Endothelial cell of umbilical vein (primary cell): ENCODE measurements at places on chromosomes 12 and 14. TPM values are rescaled to one million over a fixed set of nuclear protein-coding genes. Genes with fewer than 3 reads are reported as not detected.

The DBX2 gene
- not detected in 2 replicates for total RNA-seq

DNA sequence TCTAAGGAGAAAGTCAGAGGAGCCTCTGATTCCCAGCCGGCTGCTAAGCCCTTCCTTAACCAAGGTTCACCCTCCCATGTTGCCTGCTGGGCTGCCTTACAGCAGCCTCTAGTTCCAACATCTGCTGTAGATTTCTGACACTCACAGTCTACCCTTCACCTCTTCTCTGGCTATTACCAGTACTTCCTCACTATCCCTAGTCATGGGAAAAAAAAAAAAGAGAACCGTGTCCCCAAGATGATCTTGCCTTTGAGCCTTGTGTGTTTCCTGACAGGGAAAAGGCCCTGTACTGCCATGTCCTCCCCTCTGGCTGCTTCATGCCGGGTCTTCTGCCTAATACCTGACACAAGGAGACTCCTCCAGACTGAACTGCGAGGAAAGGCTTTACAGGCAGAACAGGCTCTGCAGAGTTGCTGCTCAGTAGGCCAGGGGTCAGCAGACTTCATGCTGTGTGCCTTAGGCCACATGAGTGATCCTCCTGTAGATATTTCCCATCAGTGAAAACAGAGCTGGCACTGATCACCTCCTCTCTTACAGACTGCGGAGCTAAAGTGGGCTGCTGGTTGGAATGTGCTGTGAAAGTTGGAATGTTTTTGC is 46.8 kb downstream of the PRKCH start:
- no peak overlapping the region for H3K4me3 ChIP-seq
- no peaks in the 10 kb centered on the region for H3K27me3 ChIP-seq
- no peak overlapping the region for H3K27ac ChIP-seq
- no peak for DNase-seq
- peaks cover 27% of the 10 kb centered on the region for H3K4me1 ChIP-seq

The USP44 gene
- total RNA-seq, result 1.5 and 3.1 TPM in 2 replicates

The MMP17 gene
- 10.7 and 10.8 TPM in 2 replicates for total RNA-seq

The ARHGEF40 gene
- total RNA-seq, result 1.9 and 2.6 TPM in 2 replicates

DNA sequence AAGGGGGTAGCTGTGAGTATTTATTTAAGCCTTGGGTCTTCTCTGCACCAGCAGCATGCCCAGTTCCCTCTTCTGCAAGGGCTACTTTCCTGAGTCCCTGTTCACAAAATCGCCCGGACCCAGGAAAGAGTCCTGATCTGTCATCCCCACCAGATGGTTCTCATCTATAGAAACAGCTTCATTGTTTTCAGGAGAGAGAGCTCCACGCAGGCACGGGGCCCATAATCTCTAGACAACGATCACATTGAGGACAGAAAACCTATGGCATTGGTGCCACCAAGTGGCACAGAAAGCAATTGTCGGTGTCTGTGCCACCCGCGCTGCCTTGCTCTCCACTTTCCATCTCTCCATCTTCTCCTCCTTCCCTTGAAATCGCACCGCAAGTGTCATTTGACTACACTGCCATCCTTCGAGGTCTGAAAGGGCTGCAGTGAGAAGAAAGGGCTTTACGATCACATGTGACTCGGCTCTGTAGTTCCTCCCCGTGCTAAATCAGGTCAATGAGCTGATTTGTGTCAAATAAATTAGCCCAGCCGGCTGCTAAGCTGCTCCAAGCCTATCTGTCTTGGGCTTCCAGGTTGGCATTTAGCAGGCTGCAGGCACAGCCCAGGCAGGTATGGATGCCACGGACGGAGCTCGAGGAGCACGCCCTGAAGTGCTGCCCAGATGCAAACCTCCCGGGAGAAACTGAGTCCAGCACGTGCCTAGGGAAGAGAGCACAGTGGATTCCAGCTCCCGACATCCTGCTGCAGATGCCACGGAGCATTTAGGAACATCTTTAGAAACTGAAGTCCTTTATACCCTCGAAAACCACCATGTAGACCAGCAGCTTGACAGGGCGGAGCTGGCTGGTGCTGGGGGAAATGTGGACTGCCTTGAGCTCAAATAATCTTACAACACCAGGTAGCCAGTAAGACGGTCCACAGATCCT is 28.8 kb downstream of the SPRING1 start:
- H3K27me3 ChIP-seq, result peaks cover 15% of the 10 kb centered on the region
- H3K4me1 ChIP-seq, result no peaks in the 10 kb centered on the region
- peak; percentile 52 for DNase-seq
